ENCODE measurements at places on chromosomes 11 and 22. TPM values are rescaled to one million over a fixed set of nuclear protein-coding genes. Genes with fewer than 3 reads are reported as not detected.

- no peak for DNase-seq
Observed at GRCh38 chr11:78268591-78269410, 80.1 kb downstream of the USP35 start.

DNA sequence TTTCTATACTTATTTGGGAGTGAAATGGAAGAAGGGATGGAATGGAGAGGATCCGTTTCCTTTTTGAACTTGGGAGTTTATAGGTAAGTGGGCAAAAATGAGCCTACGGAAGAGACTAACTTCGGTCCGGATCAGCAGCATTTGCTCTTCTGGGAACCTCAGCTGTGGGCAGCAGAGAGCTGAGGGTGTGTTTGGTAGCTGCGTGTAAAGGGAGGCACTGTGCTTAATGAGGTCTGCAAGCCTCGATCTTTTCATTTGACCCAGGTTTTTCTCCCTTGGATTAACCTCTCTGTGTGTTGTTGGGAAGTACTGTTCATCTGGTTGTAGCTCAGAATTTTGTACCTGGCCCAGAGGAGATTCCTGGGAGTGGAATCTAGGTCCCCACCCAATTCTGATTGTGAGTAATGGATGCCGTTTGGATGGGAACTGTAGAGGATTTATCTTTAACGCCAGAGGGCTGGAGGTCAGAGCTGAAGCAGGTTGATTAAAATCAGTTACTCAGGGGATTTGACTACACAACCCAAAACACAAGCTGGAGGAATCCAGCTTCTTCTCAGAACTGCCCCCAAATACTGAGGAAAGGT lies 201.6 kb upstream of the SORL1-AS1 start:
- DNase-seq: no peak

GRCh38 chr11:635945-636510 lies 1.0 kb upstream of the DRD4 start:
- DNase-seq: no peak

DNA sequence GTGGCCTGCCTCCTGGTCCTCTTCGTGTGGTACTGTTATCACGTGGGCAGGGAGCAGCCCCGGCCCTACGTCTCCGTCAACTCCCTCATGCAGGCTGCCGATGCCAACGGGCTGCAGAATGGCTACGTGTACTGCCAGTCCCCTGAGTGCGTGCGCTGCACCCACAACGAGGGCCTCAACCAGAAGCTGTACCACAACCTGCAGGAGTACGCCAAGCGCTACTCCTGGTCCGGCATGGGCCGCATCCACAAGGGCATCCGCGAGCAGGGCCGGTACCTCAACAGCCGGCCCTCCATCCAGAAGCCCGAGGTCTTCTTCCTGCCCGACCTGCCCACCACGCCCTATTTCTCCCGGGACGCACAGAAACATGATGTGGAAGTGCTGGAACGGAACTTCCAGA lies 4.7 kb downstream of the ASPHD2 start:
- no peak for DNase-seq

- no peak for DNase-seq
Observed at GRCh38 chr11:46198245-46199240, 77.3 kb upstream of the PHF21A start.

The ANO3 gene
- not detected for total RNA-seq

GRCh38 chr11:75667255-75667830 lies 1.5 kb downstream of the MAP6 start:
- DNase-seq: no peak
